ENCODE measurements at places on chromosomes 2 and 18. TPM values are rescaled to one million over a fixed set of nuclear protein-coding genes. Genes with fewer than 3 reads are reported as not detected.
A peak's percentile ranks its signal among the peaks of the same experiment; 100 is the strongest.

Gene TDRD15
- not detected for total RNA-seq

DNA sequence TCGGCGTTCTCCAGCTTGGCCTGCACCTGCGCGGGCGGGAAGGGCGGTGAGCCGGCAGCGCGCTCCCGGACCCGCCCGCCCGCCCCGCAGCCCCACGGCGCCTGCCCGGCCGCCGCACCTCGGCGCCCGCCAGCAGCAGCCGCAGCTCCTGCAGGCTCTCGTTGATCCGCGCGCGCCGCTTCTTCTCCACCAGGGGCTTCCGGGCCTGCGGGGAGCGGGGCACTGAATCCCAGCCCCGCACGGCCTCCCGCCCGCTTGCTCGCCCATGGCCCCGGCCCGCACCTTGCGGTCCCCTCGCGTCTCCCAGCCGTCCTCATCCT lies 335 bp downstream of the HES6 start:
- DNase-seq: peak; percentile 29
- peak overlapping the region; percentile 89 for H3K27ac ChIP-seq
- H3K4me3 ChIP-seq: peak overlapping the region; percentile 71
- no peaks in the 10 kb centered on the region for H3K36me3 ChIP-seq
- peaks cover 8% of the 10 kb centered on the region for H3K27me3 ChIP-seq

DNA sequence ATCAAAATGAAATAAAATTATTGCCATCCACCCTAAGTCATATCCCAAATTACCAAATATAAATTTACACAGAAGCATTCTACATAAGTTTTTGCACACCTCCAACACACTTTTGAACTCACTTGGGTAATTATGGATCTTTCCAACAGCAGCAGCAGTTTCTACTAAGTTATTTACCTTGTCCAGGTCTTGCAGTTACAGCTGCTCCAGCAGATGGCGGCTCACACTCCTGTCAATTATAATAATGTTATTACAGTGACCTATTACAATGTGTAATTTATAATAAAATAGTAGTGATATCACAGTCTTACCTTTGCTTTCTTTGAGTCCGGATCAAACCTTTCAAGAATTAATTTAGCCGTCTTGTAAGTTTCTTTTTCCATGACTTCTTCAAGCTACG lies 37.9 kb downstream of the LNPK start:
- no peaks in the 10 kb centered on the region for H3K27me3 ChIP-seq
- H3K36me3 ChIP-seq: no peaks in the 10 kb centered on the region
- H3K4me3 ChIP-seq: no peak overlapping the region
- no peak for DNase-seq
- no peak overlapping the region for H3K27ac ChIP-seq

DNA sequence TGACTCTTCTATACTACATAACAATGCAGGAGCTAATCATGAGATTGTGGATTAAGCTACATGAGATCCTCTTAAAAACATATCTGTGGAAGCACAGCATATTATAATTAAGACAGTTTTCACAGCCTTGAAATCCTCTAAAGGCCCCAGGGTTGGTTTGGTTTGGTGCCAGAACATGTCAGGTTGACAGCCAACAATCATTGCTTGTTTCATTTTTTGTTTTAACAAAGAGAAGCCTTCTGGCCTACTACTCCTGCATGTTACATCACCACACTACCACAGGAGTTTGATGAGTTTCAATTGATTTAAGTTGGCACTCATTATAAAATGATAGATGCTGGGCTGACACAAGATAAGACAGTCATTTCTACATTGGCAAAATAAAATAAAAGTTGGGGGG lies 255.9 kb upstream of the ERBB4 start:
- H3K4me1 ChIP-seq: no peaks in the 10 kb centered on the region
- H3K27me3 ChIP-seq: no peaks in the 10 kb centered on the region
- no peak for DNase-seq
- H3K27ac ChIP-seq: no peak overlapping the region
- no peak overlapping the region for H3K4me3 ChIP-seq

- peak; percentile 22 for DNase-seq
- peak overlapping the region; percentile 97 for H3K27ac ChIP-seq
- H3K27me3 ChIP-seq: no peaks in the 10 kb centered on the region
- peaks cover 26% of the 10 kb centered on the region for H3K4me1 ChIP-seq
Measured at GRCh38 chr18:49811151-49811938, 2.0 kb downstream of the ACAA2 start.

GRCh38 chr2:217293607-217294006 lies 433.7 kb upstream of the TNP1 start:
- no peak overlapping the region for H3K4me3 ChIP-seq
- no peak for DNase-seq
- H3K36me3 ChIP-seq: no peaks in the 10 kb centered on the region
- H3K27me3 ChIP-seq: no peaks in the 10 kb centered on the region

DNA sequence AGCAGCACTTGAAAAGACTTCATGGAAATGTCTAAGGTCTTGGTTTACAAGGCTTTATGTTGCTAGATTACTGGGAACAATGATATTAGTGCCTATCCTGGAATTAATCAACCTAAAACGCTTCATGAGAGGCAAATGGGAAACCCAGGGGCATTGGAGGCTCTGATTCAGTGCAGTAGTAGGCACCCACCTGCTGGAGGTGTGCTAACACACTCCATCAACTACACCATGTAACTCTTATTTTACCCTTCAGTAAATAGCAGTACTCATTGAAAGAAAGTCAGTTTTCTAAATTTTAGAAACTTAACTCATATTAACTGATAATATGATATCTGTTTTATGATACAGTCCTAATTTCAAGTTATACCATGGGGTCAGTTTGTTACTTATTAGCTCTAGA lies 17.4 kb upstream of the HNRNPA3 start:
- H3K27ac ChIP-seq: no peak overlapping the region
- H3K4me1 ChIP-seq: peaks cover 7% of the 10 kb centered on the region
- no peaks in the 10 kb centered on the region for H3K36me3 ChIP-seq
- no peaks in the 10 kb centered on the region for H3K27me3 ChIP-seq
- no peak for DNase-seq
- H3K4me3 ChIP-seq: no peak overlapping the region

Measured in transverse colon (tissue), 4 donors.